CD4-positive, alpha-beta T cell treated with Interleukin-17A for 1 hour (primary cell): ENCODE measurements at places on chromosomes 5 and 9.
A peak's percentile ranks its signal among the peaks of the same experiment; 100 is the strongest.

- no peak for DNase-seq
Observed at GRCh38 chr5:72480841-72481240, 26.4 kb downstream of the ZNF366 start.

DNA sequence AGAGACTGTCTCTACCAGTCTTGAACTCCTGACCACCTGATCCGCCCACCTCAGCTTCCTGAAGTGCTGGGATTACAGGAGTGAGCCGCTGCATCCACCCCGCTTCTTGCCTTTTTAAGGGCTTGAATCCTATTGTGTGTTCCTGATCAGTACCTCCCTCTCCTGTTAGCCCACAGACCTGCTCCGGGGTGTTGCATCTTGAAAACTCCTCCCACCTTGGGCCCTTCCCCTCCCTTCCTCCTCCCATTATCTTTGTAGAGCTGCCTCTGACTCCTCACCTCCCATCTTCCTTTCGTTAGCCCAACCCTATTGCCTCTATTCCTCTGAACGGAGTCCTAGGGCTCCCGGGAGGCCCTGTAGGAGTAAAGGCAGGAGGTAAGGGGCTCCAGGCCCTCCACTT, 48.5 kb upstream of the NEK6 start:
- no peak for DNase-seq

DNA sequence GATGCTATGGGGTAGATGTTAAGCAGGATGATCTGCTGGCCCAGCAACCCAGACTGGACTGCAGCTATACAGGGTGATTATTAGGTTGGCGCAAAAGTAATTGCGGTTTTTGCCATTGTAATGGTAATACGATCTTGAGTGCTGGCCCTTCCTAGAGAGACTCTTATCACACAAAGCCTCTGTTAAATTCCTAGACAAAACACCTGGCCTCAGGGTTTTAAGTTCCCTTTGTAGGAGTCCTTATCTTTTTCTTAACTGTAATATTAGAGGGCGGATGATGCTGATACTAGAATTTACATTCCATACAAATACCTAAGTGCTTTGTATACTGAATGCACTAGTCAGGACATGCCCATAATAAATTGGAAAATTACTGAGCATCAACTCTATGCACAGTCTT, 222.2 kb downstream of the NDUFS4 start:
- no peak for DNase-seq

DNA sequence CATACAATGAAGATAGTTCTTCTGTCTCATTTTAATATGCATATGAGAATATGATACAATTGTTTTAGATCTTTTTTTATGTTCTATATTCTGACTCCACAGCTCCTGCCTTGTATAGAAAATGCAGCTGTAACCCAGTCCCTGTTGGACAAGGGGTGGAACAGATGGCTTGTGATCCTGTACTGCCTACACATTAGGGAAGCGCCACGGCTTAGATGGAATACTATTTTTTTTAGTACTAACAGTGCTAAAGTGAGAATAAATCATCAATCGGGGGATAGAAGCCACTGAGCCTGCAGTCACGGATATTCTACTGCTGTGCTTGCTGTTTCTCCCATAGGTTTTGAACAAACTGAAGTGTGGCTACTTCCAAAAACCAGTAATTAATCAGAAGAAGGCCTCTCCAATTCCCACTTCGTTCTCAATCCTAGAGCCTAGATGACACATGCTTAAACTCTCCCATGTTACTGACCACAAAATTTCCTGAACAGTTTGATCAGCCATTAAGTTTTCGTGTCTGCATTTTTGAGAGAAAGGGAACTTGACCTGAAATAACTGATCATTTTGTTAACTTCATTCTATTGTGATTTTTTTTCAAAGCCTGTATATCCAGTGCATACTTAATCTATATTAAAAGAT, 150.3 kb downstream of the CDH18 start:
- no peak for DNase-seq

GRCh38 chr9:96514800-96515158, 64.8 kb downstream of the HABP4 start:
- no peak for DNase-seq

DNA sequence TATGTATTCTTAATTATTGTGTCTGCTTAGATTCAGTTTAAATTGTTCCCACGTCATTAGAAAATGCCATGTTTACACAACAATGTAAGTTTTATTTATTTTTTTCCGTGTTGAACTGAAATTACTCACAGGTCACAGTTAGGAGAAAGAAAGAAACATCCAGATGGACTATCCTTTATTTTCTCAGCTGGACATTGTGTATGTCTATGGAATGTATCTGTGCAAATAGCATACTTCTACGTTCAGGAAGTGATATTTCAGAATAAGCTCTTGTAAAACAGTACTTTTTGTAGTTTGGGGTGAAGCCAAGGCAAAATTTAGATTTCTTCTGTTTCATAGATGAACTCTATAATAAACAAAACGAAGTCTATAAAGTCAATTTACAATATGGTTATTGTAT, 249.0 kb upstream of the ZNF608 start:
- no peak for DNase-seq

DNA sequence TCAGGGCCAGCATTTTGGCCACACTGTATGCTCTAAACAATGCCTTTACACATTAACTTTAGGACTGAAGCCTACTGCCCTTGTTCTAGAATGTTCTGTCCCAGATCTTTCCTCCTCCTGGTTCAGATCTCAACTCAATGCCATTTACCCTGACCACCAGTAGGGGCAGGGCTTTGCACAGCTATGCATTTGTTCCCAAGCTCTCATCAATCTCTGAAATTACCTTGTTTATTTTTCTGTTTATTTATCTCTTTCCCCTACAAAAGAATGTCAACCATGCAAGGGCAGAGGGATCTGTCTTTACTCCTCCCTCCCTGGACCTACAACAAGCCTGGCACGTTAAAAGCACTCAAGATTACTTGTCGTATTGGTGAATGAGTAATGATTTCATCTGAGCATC, 612.9 kb downstream of the BNC2 start:
- DNase-seq, result no peak

GRCh38 chr9:126860757-126861466, 473 bp downstream of the ZBTB34 start:
- DNase-seq, result no peak

- no peak for DNase-seq
Observed at GRCh38 chr5:55450050-55450765, 84.6 kb downstream of the PLPP1 start.

DNA sequence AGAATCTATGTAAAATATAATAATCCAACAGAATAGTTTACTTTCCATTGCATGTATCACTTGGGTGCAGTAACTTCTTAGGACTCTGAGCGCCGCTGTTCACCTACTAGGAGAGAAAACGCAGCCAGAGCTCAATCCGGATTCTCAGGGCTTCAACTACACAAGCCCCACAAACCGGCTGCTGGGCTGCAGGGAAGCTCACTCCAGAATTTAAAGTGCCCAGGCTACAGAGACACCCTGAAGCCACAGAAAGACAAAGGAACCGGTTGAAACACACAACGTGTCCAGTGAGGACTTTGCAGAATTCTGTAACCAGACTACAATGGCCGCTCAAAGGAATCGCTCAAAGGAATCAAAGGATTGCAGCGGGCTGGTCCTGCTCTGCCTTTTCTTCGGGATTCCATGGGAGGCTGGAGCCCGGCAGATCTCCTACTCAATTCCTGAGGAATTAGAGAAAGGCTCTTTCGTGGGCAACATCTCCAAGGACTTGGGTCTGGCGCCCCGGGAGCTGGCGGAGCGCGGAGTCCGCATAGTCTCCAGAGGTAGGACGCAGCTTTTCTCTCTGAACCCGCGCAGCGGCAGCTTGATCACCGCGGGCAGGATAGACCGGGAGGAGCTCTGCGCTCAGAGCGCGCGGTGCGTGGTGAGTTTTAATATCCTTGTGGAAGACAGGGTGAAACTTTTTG, at the start of gene PCDHGA10:
PCDHGA10 (plus strand) TSS at position 134 of the 686 bp plus-strand sequence; CDS start at position 323, 189 bp downstream.
- peak; percentile 70 for DNase-seq

- no peak for DNase-seq
Observed at GRCh38 chr5:54194318-54194717, 116.1 kb downstream of the ARL15 start.

DNA sequence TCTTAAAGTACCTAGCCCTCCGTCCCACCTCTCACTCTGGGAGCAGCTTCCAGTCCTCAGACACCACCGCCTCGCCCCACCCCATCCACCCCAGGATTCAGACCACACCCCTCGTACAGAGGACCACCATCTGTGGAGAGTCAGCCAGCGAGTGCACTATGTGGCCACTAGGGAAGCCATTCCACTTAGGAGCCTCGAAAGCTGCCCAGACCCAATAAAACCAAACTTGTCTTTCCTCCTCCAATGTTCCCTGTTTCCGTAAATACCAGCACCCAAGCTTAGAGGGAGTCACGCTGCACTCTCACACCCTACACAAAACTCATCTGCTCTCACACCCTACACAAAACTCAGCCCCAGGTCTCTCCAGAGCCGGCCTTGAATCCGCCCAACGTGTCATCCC, 1.9 kb downstream of the GCNT4 start:
- DNase-seq, result peak; percentile 31

DNA sequence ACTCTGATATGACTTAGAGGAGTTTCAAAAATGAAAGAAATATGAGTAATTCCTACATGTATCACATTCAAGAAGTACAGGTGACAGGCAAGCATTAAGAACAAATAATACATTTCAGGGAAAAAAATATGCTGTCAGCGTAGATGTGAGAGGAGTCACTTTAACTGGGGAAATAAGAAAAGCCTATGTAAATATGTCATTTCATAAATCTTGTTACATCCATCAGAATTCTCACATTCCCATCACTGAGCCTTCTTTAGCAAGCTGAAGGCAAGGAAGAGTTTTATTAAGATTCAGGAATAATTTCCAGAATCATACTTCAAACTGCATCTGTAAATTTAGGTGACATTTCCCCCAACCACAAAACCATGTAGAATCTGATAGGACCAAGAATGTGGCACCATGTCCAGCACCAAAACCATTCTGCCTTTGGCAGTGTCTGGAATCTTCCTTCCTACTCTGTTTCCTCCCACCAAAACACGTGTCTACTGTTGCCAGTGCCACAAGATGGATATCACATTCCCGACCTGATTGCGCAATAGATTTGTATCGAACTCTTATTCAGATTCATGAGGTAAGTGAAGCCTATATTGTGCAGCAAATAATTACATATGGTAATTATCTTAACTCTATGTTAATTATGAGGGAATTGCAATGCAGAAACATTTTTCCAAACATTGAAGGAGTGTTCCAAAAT, 690.9 kb downstream of the ISL1 start:
- no peak for DNase-seq

DNA sequence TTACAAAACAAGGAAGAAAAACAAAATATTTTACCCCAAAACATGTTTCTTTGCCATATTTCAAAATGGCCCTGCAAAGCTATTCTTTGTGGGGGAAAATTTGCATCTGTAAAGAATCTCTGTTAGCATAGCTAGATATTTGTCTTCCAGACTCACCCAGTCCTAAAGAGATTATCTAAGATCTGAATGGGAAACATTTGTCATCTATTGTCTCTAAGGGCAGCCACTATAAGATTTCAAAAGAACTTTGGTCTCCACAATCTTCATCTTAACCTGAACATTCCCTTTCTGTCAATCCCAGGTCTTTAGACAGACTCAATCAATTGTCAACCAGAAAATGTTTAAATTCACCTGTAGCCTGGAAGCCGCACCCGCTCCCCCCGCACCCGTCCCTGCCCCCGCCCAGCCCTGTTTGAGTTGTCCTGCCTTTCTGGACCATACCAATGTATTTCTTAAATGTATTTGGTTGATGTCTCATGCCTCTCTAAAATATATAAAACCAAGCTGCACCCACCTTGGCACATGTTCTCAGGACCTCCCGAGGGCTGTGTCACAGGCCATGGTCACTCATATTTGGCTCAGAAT, 330.6 kb downstream of the RAB3C start:
- no peak for DNase-seq

DNA sequence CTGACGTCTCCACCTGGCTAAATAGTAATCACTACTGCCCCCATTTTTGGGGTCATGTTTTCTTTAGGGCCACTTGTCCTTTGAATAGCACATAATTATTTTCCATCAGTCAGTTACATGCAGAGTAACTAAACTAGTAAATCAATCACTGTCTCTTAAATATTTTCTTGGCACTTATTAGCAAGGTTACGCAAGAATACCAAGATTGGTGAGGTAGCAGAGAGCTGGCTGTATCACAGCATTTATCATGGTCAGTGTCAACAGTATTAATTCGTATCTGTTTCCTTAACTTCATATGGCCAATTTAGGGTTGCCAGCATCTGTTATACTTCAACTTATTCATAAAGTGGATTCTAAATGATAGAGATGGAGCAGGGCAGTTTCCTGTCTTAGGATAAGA, 346.8 kb upstream of the FAM174A start:
- DNase-seq, result no peak

DNA sequence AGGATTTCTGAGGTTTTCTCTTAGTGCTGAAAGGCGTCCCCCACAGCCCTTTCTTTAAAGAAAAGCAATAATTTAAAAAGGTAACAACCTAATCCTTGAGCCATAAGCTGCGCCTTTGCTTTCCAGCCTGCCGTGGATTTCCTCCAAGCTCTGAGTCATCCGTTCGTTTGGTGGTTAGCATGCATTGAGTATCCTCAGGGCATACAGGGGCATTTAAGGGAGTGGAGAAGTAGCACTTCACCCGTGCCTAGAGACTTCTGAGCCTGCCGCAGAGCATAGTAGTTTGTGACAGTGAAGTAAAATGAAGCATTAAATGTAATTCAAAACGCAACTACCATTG, 892 bp upstream of the TNC start:
- DNase-seq, result no peak

- DNase-seq, result no peak
Observed at GRCh38 chr5:143086908-143087637, 316.4 kb downstream of the NR3C1 start.

GRCh38 chr5:32520356-32520755, 65.0 kb upstream of the SUB1 start:
- no peak for DNase-seq

GRCh38 chr5:67199859-67200258, 3.3 kb upstream of the CD180 start:
- no peak for DNase-seq

DNA sequence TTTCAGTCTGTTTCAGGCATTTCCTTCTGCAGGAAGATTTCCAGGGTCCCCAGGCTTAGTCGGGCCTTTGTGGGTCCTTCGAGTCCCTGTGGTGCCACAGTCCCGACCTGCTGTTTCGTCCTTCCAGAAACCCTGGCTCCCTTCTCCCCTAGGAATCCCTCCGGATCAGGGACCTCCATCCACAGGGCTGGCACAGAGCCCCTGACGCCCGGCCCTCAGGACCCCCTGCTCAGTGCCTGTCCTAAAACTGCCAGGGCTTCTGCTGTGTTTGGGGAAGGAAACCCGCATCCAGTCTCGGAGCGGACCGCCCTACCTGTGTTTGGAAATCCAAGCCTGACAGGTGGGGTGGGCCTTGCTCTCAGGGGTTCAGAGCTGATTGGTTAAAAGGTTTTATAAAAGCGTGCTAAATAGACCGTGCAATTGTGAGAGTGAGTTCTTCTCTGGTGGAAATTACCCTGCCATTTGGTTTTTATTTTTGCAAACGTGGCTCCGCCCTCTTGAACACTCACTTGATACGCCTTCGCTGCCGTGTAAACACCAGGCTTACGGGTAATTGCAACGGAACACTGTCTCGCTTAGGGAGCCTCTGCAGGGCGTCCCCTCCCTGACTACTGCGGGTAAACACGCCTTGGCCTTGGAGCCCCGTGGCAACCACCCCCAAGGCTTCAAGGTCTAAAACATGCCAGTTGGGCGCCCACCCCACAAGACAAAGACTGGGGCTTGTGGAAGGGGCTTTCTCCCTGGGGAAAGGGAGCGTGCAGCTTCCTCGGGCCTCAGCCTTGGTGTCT, 121.2 kb downstream of the PHF2 start:
- DNase-seq, result no peak
